WTC11 (cell line): ENCODE measurements at places on chromosomes 16 and 17.
A peak's percentile ranks its signal among the peaks of the same experiment; 100 is the strongest.

GRCh38 chr17:21008992-21009671, 33.7 kb downstream of the USP22 start:
- no peak for DNase-seq

- DNase-seq = no peak
Observed at GRCh38 chr17:36926226-36926625, 11.0 kb upstream of the LHX1 start.

- DNase-seq = no peak
Observed at GRCh38 chr17:20702692-20703091, 123.2 kb downstream of the CDRT15L2 start.

- DNase-seq = no peak
Observed at GRCh38 chr16:88693420-88694177, 7.3 kb upstream of the SNAI3 start.

GRCh38 chr16:24553983-24554382, 14.6 kb downstream of the RBBP6 start:
- no peak for DNase-seq

DNA sequence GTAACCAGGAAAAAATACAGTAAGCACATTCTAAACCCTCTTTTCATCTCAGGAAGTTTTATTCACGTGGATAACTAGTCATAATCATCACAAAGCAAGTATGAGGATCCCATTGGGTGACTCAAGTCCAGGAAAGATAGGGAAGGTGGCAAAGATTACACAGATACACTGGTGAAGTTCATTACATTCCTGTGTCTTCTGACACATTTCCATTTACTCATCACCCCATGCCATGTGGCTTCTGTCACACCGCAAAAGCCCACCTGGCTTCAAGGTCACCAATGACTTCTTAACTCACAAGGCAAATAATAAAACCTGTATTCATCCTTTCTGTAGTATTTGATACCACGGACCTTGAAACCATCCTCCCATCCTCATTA, 17.0 kb downstream of the HS3ST3A1 start:
- DNase-seq = no peak

- DNase-seq = no peak
Observed at GRCh38 chr17:79168486-79169055, 93.9 kb downstream of the ENGASE start.

DNA sequence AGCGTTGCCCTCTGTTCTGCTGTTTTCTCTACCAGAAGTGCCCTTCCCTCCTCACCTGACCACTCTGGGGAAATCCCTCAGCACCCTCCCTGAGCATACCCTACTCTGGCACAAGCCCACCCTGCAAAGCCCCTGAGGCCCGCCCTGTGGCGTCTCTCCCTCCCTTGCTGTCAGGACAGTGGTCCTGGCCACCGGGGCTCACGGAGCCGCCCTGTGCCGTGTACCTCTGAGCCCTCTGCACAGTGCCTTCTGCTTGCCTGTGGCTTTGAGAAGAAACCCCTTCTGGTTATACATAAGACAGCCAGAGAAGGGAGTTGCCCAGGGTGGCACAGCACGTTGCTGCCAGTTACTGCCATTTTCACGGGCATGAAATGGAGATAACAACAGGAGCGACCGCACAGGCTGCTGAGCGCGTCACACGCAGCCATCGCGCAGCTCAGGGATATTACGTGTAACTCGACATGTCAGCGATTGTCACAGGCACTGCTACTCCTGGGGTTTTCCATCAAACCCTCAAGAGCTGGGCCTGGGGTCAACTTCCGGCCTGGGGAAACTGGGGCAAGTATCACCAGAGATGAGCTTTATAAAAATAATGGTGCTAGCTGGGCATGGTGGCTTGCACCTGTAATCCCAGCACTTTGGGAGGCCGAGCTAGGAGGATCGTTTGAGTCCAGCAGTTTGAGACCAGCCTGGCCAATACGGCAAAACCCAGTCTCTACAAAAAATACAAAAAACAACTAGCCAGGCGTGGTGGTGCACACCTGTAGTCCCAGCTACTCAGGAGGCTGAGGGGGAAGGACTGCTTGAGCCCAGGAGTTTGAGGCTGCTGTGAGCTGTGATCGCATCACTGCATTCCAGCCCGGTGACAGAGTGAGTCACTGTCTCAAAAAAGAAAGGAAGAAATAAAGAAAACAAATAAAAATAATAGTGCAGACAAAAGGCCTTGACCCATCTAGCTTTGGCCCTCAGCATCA, 14.8 kb downstream of the SCGB1C2 start:
- no peak for DNase-seq

- no peak for DNase-seq
Observed at GRCh38 chr16:51111759-51112158, 39.3 kb downstream of the SALL1 start.

- no peak for DNase-seq
Observed at GRCh38 chr17:2860045-2860444, 63.8 kb downstream of the RAP1GAP2 start.

- DNase-seq = no peak
Observed at GRCh38 chr17:34399725-34400124, 36.7 kb upstream of the CCL1 start.

- no peak for DNase-seq
Observed at GRCh38 chr17:15181333-15181732, 83.8 kb downstream of the PMP22 start.

DNA sequence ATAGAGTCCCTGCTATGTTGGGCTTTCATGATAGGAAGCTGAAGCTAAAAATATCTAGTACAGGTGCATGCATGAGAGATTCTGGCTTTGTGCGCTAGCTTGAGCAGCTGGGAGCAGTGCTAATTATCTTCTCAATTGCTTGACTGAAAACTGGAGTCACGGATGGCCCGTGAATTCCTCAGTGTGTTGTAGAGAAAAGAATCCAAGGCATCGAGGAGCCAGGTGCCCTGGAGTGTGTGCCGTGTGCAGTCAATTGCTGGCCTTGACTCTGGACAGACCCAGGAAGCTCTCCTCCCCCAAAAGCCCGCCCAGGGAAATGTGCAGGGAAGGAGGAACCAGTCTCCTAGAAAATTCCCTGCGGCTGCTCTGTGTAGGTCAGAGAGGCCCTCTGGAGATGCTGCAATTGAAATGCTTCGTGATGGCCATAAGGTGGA, 14.2 kb downstream of the LGALS3BP start:
- DNase-seq = no peak

DNA sequence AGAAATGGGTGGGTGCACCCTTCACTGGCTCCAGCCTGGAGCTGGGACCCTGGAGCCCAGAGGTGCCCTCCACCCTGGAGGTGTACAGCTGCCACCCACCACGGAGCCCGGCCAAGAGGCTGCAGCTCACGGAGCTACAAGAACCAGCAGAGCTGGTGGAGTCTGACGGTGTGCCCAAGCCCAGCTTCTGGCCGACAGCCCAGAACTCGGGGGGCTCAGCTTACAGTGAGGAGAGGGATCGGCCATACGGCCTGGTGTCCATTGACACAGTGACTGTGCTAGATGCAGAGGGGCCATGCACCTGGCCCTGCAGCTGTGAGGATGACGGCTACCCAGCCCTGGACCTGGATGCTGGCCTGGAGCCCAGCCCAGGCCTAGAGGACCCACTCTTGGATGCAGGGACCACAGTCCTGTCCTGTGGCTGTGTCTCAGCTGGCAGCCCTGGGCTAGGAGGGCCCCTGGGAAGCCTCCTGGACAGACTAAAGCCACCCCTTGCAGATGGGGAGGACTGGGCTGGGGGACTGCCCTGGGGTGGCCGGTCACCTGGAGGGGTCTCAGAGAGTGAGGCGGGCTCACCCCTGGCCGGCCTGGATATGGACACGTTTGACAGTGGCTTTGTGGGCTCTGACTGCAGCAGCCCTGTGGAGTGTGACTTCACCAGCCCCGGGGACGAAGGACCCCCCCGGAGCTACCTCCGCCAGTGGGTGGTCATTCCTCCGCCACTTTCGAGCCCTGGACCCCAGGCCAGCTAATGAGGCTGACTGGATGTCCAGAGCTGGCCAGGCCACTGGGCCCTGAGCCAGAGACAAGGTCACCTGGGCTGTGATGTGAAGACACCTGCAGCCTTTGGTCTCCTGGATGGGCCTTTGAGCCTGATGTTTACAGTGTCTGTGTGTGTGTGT, 46.8 kb downstream of the IL21R start:
- DNase-seq = no peak

GRCh38 chr16:87206646-87207451, 110.3 kb downstream of the C16orf95 start:
- DNase-seq = no peak

GRCh38 chr16:6446370-6446769, 886.3 kb upstream of the RBFOX1 start:
- DNase-seq = no peak

DNA sequence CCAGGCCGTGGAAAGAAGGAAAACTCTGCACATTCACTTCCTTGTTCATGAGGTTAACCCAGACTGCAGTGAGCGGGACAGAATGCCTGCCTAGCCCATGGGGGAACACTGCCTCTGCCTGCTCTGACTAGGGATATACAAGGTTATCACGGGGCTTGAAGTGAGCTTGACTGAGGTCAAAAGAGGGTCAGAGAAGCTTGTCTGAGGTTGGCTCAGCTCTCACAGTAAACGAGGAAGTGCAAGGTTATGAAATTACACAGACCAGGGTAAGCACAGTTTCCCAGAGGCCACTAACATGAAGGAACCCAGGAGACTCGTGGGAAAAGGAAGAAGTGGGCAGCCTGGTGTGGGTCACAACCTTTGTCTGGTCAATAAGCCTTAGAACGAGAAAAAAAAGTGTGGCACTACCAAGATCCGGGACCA, 28.7 kb downstream of the HIC1 start:
- DNase-seq = no peak

DNA sequence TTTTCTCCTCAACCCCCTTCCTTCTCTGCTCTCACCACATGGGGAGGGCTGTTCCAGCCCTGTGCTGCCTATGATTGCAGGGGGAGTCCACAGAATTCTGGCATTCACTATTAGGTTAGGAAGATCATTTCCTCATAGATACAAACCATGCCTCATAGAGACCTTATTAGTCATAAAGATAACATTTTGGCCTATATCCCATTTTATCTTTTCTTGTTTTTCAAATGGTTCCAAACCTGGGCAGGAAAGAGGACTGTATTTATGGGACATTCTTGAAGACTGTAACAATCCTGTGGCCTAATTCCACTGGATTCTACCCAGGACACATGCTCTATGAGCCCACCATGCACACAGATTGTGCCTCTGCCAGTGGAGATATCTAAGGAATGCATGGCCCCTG, 51.7 kb downstream of the ASIC2 start:
- no peak for DNase-seq

GRCh38 chr16:54425681-54426552, 139.3 kb upstream of the IRX3 start:
- DNase-seq = no peak

- no peak for DNase-seq
Observed at GRCh38 chr17:52390422-52390821, 231.9 kb upstream of the CA10 start.

GRCh38 chr16:22728167-22728836, 85.7 kb upstream of the HS3ST2 start:
- no peak for DNase-seq

- no peak for DNase-seq
Observed at GRCh38 chr16:19876501-19877059, 8.1 kb downstream of the GPRC5B start.

GRCh38 chr17:1915889-1916288, 86.1 kb downstream of the RPA1 start:
- DNase-seq = no peak

DNA sequence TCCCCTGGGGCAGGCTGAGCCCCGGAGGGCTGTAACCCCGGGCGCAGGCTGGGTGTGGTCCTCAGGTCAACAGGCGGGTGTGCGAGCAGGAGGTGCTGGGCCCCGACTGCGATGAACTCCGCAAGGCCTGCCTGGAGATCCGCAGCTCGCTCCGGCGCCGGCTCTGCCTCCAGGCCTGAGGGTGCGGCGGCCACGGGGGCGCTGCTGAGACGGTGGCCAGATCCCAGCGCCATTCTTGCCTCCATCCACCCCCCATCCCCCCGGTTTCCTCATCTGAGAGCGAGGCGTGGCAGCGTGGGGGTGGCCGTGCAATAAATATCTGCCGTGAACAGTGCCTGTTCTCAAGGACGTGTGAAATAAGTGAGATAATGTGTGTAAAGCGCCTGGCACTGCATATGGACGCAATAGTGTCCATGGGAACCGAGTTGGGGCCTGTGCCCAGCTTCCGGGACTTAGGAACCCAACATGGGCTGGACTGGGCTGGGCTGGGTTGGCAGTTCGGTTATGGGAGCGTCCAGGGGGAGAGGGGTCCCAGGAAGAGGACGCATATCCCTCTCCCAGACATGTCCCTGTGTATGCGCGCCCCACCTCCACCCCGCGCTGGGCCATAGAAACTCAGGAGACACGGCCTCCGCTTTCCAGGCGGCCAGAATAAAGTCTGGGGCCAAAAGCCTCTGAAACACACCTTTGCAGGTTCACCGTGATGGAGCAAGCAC, 15.0 kb downstream of the ZNF213 start:
- peak; percentile 84 for DNase-seq

DNA sequence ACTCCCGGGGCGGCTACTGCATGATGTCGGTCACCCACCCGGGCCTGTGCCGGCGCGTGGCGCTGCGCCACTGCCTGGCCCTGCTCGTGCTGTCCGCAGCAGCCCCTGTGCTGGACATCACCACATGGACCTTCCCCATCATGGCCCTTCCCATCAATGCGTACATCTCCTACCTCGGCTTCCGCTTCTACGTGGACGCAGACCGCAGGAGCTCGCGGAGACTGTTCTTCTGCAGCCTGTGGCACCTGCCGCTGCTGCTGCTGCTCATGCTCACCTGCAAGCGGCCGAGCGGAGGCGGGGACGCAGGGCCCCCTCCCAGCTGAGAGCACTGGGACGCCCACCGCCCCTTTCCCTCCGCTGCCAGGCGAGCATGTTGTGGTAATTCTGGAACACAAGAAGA, 29.8 kb downstream of the CDRT15 start:
- DNase-seq = no peak

DNA sequence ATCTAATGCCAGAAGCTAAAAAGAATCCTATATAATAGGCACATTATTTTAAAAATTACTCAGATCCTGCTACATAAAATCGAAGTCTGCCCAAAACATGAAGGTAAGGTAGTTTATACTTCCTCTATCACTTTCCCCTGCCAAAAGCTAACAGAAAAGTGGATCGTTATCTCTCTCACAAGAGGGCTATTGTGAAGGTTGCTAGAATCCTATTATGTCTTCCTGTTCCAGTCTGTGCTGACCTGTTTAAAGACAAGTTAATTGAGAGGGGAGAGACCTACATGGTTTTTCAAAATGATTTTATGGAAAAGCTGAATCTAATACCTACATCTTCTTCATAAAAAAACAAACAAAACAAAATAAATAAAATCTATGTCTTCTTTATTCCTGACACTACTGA, 1410.9 kb upstream of the CDH8 start:
- no peak for DNase-seq

GRCh38 chr16:22311520-22311919, 14.3 kb downstream of the POLR3E start:
- DNase-seq = no peak
